ENCODE measurements at places on chromosomes 7 and 10.

DNA sequence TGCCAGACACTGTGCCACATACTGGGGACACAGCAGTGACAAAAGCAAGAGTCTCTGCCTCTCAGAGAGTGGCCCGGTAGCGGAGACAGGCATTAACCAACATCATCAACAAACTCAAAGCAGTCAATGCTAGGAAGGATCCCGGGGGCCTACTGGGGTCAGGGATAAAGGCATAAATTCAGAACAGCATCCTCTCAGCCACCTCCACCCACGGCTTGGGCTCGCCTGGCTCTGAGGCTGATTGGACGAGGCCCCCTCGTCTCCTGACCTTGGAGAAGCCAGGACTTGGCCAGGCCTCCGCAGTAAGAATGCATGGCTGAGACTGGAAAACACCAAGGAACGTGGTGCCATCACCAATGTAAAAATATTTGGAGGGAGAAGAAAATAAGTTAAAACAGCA lies 102.1 kb downstream of the ARHGAP22 start:
- no peak for DNase-seq

DNA sequence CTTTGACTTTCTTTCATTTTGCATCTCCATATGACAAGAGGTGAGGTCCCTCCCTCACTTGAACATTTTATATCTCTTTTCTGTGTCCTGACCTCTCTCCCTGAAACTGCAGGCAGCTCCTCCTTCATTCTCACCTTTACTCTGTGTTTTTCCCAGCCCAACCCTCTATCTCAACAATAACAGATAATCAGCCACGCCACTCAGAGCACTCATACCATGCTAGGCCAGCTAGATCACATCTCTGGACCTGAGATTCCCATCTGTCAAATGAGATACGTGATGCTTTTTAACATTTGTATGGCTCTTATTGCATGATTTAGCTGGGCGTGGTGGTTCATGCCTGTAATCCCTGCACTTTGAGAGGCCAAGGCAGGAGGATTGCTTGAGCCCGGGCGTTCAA lies 63.1 kb upstream of the PDCD4 start:
- DNase-seq: no peak

- no peak for DNase-seq
Observed at GRCh38 chr7:51344406-51345138, 28.0 kb upstream of the COBL start.

DNA sequence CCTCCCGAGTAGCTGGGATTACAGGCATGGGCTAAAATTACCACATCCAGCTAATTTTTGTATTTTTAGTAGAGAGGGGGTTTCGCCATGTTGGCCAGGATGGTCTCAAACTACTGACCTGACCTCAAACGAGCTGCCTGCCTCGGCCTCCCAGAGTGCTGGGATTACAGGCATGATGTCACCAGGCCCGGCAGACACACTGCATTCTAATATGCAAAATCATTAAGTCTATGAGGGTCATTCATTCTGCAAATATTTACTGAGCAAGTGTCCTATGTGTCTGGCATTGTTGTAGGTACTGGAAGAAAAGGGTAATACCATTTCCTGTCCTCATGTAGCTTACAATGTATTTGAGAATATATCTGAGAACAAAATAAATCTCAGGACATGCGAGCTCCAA lies 2.7 kb downstream of the PUS7 start:
- DNase-seq: no peak

DNA sequence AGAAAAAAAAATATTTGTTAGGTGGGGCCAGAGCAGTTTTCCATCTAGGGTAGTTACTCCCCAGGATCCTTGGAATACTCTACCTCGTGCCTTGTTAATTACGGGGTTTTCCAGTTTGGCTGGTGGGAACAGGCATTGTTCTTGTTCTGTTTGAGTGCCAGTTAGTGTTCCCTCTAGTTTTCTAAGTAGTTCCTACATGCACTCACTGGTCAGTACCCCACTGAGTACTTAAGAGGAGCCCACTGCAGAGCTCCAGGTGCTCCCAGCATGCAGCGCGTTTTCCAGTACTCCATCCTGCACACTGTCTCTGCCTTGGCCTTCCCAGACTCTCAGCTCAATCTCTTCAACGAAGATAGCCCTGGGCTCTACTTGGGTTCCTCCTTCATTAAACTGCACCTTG lies 58.0 kb downstream of the AHCYL2 start:
- DNase-seq: no peak

DNA sequence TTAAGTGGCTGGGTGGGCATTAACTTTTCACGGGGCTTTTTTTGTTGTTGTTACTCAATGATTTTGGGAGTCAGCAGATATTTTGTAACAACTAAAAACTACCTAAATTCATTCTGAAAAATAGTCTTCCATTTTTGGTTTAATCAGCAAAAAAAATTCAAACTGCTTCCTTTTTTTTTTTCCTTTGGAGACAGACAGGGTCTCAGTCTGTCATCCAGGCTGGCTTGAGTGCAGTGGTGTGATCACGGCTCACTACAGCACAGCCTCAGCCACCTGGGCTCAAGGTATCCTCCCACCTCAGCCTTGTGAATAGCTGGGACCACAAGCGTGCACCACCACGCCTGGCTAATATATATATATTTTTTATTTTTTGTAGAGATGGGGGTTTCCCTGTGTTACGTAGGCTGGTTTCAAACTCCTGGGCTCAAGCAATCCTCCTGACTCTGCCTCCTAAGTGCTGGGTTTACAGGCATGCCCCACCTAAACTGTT lies 36.5 kb downstream of the SKIDA1 start:
- DNase-seq: no peak

GRCh38 chr10:102460836-102461186 lies 9.5 kb upstream of the C10orf95 start:
- DNase-seq: no peak

GRCh38 chr10:111295788-111296187 lies 219.0 kb downstream of the ADRA2A start:
- DNase-seq: no peak

DNA sequence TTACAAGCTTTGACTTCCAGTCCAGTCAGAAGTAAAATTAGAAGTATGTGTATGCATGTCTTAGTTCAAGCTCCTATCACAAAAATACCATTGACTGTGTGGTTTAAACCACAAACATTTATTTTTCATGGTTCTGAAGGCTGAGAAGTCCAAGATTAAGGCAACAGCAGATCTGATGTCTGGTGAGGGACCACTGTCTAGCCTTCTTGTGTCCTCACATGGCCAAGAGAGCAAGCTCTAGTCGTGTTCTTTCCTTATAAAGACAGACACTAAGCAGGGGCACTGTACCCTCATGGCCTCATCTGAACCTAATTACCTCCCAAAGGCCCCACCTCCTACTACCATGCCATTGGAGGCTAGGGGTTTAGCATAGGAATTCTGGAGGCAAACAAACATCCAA lies 41.3 kb upstream of the ARL4A start:
- no peak for DNase-seq

All from C1 segment of cervical spinal cord (tissue), 14 donors.